ENCODE measurements at places on chromosomes 13 and 19. TPM values are rescaled to one million over a fixed set of nuclear protein-coding genes. Genes with fewer than 3 reads are reported as not detected.

LTBP4 gene
- polyA plus RNA-seq, result 41.4 TPM

TYROBP gene
- 211 TPM for polyA plus RNA-seq

SLITRK5 gene
- polyA plus RNA-seq, result 0.06 TPM

TMEM272 gene
- 0.28 TPM for polyA plus RNA-seq

ZNF677 gene
- polyA plus RNA-seq, result 5.7 TPM

GARIN5A gene
- polyA plus RNA-seq, result 1.6 TPM

GIPR gene
- 3.6 TPM for polyA plus RNA-seq

CRTC1 gene
- polyA plus RNA-seq, result 3.6 TPM

TPTE2 gene
- not detected for polyA plus RNA-seq

NCAN gene
- 0.09 TPM for polyA plus RNA-seq

SERPINE3 gene
- not detected for polyA plus RNA-seq

RNF17 gene
- not detected for polyA plus RNA-seq

ELSPBP1 gene
- polyA plus RNA-seq, result not detected

DNA sequence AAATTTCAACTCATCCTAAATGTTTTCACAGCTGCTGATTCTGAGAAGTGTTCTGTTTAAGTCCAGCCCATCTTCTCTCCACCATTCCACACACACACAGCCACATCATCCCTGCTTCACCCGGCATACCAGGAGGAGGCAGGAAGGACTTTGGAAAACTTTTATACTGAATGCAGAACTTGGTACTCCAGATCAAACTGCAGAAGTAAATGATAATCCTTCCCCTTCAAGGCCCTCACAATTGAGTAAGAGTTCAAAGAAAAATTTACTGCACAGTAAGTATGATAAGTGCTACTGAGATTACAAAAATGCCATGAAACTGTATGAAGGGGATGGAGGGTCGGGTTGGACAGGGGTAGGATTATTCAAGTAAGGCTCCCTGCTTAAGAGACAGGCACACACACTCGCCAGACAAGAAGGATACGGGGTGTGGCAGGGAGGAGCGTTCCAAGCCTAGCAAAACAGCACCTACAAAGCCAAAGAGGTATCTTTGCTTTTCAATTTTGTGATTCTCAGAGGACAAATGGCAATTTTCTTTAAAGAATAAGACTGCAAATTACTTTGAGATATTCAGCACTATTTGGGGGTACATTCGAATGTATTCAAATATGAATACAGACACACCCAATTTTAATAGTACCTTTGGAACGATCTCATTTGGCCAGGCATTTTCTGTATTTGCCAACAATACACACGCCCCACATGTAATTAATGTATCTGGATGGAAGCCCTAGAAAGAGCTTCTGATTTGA lies 2.5 kb downstream of the USP12 start:
- DNase-seq, result no peak
- H3K27ac ChIP-seq, result peak overlapping the region; percentile 99
- H3K4me3 ChIP-seq, result peak overlapping the region; percentile 15
- H3K4me1 ChIP-seq, result no peaks in the 10 kb centered on the region
- H3K27me3 ChIP-seq, result no peaks in the 10 kb centered on the region
- no peaks in the 10 kb centered on the region for H3K36me3 ChIP-seq

DNA sequence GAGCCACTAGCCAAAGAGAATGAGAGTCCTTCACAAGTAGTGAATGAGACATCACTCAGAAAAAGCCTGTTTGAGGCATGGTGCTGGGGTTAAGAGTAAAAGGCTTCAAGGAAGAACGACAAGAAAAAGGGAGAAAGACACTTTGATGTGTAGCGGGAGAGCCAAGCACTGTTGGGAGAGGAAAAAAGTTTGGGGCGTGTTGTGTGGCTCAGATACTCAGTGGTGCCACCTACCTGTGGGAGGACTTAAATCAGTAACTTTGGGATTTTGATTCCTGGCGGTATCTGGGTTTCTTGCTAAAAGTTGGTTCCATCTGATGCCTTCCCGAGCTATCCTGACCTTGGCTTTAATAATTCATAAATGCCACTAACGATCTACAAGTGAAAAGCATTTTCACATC lies 12.3 kb downstream of the ELSPBP1 start:
- H3K4me1 ChIP-seq, result no peaks in the 10 kb centered on the region
- H3K4me3 ChIP-seq, result no peak overlapping the region
- no peak for DNase-seq
- H3K27ac ChIP-seq, result no peak overlapping the region
- no peaks in the 10 kb centered on the region for H3K36me3 ChIP-seq
- H3K27me3 ChIP-seq, result no peaks in the 10 kb centered on the region

GRCh38 chr19:28012361-28012760 lies 1200.6 kb downstream of the UQCRFS1 start:
- H3K4me1 ChIP-seq, result no peaks in the 10 kb centered on the region
- H3K27ac ChIP-seq, result no peak overlapping the region
- no peak for DNase-seq
- H3K36me3 ChIP-seq, result no peaks in the 10 kb centered on the region

DNA sequence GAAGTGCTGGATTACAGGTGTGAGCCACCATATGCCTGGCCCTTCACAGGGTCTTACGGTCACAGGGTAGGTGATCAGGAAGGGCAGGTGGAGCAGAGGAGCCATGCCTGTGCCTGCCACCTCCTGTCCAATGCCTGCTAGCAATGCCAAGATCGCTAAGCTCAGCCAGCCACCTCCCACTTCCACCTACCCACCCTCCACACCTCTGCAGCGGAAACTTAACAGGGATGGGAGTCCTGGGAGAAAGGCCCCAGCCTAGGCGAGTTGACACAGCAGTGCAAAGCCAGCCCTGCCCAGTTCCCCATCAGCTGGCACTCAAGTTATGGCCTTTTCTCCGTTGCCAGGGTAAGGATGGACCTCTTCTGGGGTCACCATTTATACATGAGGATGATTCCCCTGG lies 15.9 kb upstream of the FCHO1 start:
- DNase-seq, result no peak
- peaks cover 25% of the 10 kb centered on the region for H3K36me3 ChIP-seq
- no peaks in the 10 kb centered on the region for H3K27me3 ChIP-seq
- H3K4me1 ChIP-seq, result no peaks in the 10 kb centered on the region
- H3K27ac ChIP-seq, result no peak overlapping the region

GRCh38 chr19:15737722-15738121 lies at the start of gene OR10H3:
Gene OR10H3 (plus strand): TSS chr19:15737985. CDS start chr19:15741393, 3,408 bp downstream.
- H3K4me1 ChIP-seq, result no peaks in the 10 kb centered on the region
- no peak within 1 kb of the TSS for H3K4me3 ChIP-seq
- H3K27me3 ChIP-seq, result no peaks in the 10 kb centered on the region
- no peak within 1 kb of the TSS for H3K27ac ChIP-seq

DNA sequence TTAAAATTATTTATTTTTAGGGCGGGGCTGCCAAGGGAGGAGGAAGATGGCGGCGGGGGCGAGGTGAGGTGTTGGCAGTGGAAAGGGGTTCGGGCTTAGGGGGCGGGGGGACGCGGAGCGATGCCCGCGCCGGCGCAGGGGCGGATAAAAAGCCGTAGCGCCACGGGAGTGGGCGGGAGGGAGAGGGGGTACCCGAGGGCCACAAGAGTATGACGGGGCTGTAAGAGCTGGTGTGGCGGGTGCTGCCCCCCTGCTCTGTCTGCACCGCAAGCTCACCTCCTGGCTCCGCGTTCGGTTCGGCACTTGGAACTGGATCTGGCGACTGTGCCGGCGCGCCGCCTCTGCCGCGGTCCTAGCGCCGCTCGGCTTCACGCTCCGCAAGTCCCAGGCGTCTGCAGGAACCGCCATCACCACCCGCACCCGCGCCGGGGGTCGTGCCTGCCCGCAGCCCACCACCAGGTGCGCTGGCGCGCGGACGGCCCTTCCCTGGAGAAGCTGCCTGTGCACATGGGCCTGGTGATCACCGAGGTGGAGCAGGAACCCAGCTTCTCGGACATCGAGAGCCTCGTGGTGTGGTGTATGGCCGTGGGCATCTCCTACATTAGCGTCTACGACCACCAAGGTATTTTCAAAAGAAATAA lies 265.2 kb upstream of the SGCG start:
- peak overlapping the region; percentile 81 for H3K27ac ChIP-seq
- H3K4me3 ChIP-seq, result peak overlapping the region; percentile 74
- H3K27me3 ChIP-seq, result no peaks in the 10 kb centered on the region
- H3K4me1 ChIP-seq, result no peaks in the 10 kb centered on the region

DNA sequence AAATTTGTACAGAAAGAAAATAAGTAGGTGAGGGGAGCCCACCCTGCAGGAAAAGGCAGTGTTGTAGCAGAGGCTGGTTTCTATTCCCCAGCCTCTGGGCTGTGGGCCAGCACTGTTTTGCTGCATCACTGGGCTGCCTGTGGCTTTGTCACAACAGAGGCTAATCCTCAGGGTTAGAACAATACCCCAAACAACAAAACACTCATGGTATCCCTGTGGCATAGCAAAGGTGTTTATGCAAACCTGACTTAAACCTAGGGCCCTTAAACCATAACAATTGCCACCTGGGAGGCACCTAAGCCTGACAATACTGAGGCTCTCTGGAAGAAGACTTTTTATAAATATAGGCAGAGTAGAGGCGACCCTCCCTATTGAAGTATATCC lies 314.7 kb downstream of the OLFM4 start:
- no peak overlapping the region for H3K27ac ChIP-seq
- H3K27me3 ChIP-seq, result no peaks in the 10 kb centered on the region
- H3K4me3 ChIP-seq, result no peak overlapping the region
- DNase-seq, result no peak
- no peaks in the 10 kb centered on the region for H3K36me3 ChIP-seq

- H3K4me1 ChIP-seq, result peaks cover 13% of the 10 kb centered on the region
- peak overlapping the region; percentile 71 for H3K27ac ChIP-seq
- peak overlapping the region; percentile 39 for H3K4me3 ChIP-seq
- peak; percentile 57 for DNase-seq
- H3K36me3 ChIP-seq, result no peaks in the 10 kb centered on the region
Measured at GRCh38 chr19:54095136-54095858, 5.3 kb downstream of the OSCAR start.

DNA sequence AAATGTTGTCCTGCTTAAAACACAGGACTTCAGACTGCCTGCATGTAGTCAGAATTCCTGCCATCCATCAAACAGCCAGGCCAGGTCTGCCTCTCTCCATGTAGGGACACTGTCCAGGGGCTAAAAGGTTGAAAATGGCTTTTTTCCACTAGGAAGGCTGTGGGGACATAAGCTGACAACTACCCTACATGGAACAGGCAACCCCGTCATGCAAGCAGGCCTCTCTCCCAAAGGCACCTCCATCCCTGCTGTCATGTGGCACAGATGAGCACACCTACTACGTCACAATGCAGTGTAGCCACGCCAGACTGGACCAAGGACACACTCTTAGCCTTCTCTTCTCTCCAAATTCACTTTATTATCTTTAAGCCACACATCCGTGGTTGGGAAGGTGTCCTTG lies 40.8 kb downstream of the LATS2 start:
- no peaks in the 10 kb centered on the region for H3K36me3 ChIP-seq
- peak overlapping the region; percentile 59 for H3K27ac ChIP-seq
- H3K4me3 ChIP-seq, result no peak overlapping the region
- H3K4me1 ChIP-seq, result peaks cover 66% of the 10 kb centered on the region
- no peaks in the 10 kb centered on the region for H3K27me3 ChIP-seq
- DNase-seq, result no peak

- H3K4me1 ChIP-seq, result no peaks in the 10 kb centered on the region
- DNase-seq, result no peak
- no peak overlapping the region for H3K27ac ChIP-seq
- H3K27me3 ChIP-seq, result no peaks in the 10 kb centered on the region
Measured at GRCh38 chr19:18629166-18630088, 7.4 kb upstream of the KLHL26 start.

GRCh38 chr13:36436811-36437210 lies 4.5 kb downstream of the CCNA1 start:
- peaks cover 12% of the 10 kb centered on the region for H3K27me3 ChIP-seq
- H3K27ac ChIP-seq, result no peak overlapping the region
- no peaks in the 10 kb centered on the region for H3K36me3 ChIP-seq
- no peak for DNase-seq
- no peaks in the 10 kb centered on the region for H3K4me1 ChIP-seq

DNA sequence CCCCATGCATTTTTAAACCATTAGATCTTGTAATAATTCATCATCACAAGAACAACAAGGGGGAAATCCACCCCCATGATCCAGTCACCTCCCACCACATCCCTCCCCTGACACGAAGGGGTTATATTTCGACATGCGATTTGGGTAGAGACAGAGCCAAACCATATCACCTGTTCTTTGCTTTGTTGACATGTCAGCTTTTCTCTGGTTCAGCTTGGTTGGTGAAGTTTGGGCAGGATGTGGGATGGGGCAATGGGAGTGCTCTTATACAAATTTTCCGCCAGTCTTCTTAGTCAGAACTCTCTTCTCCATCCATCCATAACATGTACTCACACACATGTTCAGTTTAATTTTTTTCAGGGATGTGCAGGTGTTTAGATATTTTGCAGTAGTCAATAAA lies 12.9 kb downstream of the TPP2 start:
- no peak overlapping the region for H3K27ac ChIP-seq
- H3K27me3 ChIP-seq, result no peaks in the 10 kb centered on the region

- peak; percentile 11 for DNase-seq
- H3K27me3 ChIP-seq, result peaks cover 3% of the 10 kb centered on the region
- no peaks in the 10 kb centered on the region for H3K4me1 ChIP-seq
- H3K27ac ChIP-seq, result no peak overlapping the region
- no peaks in the 10 kb centered on the region for H3K36me3 ChIP-seq
Measured at GRCh38 chr19:29545866-29546582, 20.2 kb downstream of the VSTM2B start.

- DNase-seq, result no peak
- no peak overlapping the region for H3K27ac ChIP-seq
- H3K36me3 ChIP-seq, result peaks cover 8% of the 10 kb centered on the region
- H3K4me3 ChIP-seq, result no peak overlapping the region
- peaks cover 61% of the 10 kb centered on the region for H3K4me1 ChIP-seq
- H3K27me3 ChIP-seq, result no peaks in the 10 kb centered on the region
Measured at GRCh38 chr19:14416817-14417231, 2.3 kb downstream of the DDX39A start.

DNA sequence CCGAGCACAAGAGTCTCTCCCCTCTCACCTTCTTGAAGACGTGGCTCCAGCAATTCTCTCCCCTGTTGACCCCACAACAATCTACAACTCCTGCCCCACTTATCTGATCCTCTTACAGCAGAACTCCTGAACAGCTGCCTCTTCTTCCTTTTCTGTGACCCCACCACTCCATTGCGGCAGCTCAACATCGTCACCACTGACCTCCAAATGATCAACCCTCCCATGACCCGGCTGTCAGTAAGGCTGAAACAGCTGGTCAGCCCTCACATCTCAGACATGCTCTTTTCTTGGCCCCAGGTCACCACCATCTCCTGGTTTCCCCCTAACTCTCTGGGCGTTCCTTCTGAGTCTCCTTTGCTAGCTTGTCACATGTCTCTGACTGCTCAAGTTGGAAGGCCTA lies 1.8 kb downstream of the EXOSC5 start:
- no peaks in the 10 kb centered on the region for H3K27me3 ChIP-seq
- peaks cover 26% of the 10 kb centered on the region for H3K4me1 ChIP-seq
- DNase-seq, result no peak
- peaks cover 11% of the 10 kb centered on the region for H3K36me3 ChIP-seq

- DNase-seq, result no peak
- H3K27me3 ChIP-seq, result peaks cover 21% of the 10 kb centered on the region
- H3K36me3 ChIP-seq, result no peaks in the 10 kb centered on the region
- no peak within 1 kb of the TSS for H3K27ac ChIP-seq
- no peak within 1 kb of the TSS for H3K4me3 ChIP-seq
- no peaks in the 10 kb centered on the region for H3K4me1 ChIP-seq
Measured at GRCh38 chr19:45913874-45914830, at the start of gene NANOS2. Gene NANOS2 (minus strand): TSS chr19:45914778. CDS start chr19:45914693, 85 bp downstream.

- DNase-seq, result no peak
- peaks cover 50% of the 10 kb centered on the region for H3K27me3 ChIP-seq
- peaks cover 9% of the 10 kb centered on the region for H3K36me3 ChIP-seq
- peak overlapping the region; percentile 47 for H3K4me3 ChIP-seq
- H3K4me1 ChIP-seq, result peaks cover 27% of the 10 kb centered on the region
Measured at GRCh38 chr19:18895038-18895823, 727 bp downstream of the CERS1 start.

Data from sigmoid colon (tissue), 7 donors.